Stimulated activated CD8-positive, alpha-beta memory T cell treated with anti-CD3 and anti-CD28 coated beads, Interleukin-2, amount 100 ng/mL, for 48 hours (primary cell): ENCODE measurements at places on chromosomes 6 and 20.

DNA sequence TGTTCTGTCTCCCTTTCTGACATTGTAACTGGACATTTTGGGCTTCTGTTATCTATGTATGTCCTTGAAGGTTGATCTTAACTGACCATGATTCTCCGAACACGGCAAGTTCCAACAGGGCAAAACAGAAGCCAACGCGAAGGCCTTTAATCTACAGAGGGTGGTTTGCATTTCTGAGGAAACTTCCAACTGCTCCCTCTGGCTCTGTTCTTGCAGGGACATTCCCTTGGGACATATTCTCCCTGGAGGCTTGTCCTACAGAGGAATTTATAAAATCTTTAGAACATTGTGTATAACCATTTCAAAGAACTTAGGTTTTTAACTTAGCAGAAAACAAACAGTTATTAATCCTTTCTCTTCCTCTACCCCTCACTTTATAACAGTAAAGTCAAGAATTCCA lies 189.0 kb upstream of the CDYL start:
- no peak for DNase-seq

GRCh38 chr20:47349365-47350180 lies 6.9 kb downstream of the ZMYND8 start:
- DNase-seq: no peak

DNA sequence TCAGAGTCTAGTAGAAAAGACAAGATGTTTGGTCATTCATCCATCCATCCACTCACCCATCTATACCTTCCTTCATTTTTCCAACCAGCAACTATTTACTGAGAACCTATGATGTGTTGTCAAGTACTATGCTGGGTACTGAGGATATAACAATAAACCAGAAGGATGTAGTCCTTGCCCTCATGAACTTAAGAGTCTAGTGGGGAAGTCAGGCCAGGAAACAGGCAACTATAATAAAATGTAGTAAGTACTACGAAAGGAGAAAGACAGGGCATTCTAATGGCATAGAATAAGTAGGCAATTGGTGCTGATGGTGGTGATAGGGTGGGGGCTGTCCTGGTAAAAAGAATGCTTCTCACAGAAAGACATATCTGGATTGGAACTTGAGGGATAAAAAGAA lies 245.7 kb downstream of the BTBD9 start:
- DNase-seq: no peak

DNA sequence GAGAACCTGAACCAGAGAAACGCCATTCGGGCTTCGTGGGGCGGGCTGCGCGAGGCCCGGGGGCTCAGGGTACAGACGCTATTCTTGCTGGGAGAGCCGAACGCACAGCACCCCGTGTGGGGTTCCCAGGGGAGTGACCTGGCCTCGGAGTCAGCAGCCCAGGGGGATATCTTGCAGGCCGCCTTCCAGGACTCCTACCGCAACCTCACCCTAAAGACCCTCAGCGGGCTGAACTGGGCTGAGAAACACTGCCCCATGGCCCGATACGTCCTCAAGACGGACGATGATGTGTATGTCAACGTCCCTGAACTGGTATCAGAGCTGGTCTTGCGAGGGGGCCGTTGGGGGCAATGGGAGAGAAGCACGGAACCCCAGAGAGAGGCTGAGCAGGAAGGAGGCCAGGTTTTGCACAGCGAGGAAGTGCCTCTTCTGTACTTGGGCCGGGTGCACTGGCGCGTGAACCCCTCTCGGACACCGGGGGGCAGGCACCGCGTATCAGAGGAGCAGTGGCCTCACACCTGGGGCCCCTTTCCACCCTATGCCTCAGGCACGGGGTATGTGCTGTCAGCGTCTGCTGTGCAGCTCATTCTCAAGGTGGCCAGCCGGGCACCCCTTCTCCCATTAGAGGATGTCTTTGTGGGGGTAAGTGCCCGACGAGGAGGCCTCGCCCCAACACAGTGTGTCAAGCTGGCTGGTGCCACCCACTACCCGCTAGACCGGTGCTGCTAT lies 904 bp downstream of the B3GALT4 start:
- peak; percentile 24 for DNase-seq

- DNase-seq: no peak
Measured at GRCh38 chr20:40488401-40488800, 200.6 kb downstream of the MAFB start.

GRCh38 chr6:148240861-148241477 lies 101.7 kb upstream of the SASH1 start:
- no peak for DNase-seq

GRCh38 chr20:31859998-31860380 lies 10.3 kb downstream of the DUSP15 start:
- DNase-seq: no peak

DNA sequence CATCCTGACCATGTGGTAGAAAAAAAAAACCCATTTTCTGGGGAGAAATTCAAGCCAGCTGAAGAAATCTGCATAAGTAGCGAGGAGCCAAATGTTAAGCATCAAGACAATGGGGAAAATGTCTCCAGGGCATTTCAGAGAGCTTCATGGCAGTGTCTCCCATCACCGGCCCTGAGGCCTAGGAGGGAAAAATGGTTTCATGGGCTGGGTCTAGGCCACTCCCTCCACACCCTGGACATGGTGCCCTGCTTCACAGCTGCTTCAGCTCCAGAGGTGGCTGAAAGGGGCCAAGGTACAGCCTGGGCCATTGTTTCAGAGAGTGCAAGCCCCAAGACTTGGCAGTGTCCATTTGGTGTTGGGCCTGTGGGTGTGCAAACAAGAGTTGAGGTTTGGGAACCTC lies 34.4 kb upstream of the B3GAT2 start:
- DNase-seq: no peak

GRCh38 chr20:1397710-1398109 lies 4.9 kb upstream of the FKBP1A start:
- no peak for DNase-seq

DNA sequence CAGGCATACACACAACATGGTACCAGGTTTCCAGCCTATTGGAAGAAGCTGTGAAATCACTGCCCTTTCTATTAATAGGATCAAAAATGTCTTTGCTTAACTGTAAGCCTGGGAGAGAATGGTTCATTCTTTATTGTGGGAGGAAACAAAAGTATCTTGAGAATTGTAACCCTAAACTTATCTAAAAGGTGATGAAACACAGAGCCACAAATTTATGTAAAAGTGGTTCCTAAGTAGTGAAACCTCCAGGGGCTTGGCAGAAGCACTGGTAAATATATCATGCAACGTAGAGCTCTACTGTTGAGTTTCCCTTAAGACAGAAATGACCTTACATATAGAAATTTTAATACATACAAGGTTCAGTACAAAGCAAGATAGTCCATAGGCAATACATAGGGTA lies 17.2 kb upstream of the NOX3 start:
- DNase-seq: no peak

GRCh38 chr20:4924032-4924431 lies 77.3 kb downstream of the SLC23A2 start:
- no peak for DNase-seq

DNA sequence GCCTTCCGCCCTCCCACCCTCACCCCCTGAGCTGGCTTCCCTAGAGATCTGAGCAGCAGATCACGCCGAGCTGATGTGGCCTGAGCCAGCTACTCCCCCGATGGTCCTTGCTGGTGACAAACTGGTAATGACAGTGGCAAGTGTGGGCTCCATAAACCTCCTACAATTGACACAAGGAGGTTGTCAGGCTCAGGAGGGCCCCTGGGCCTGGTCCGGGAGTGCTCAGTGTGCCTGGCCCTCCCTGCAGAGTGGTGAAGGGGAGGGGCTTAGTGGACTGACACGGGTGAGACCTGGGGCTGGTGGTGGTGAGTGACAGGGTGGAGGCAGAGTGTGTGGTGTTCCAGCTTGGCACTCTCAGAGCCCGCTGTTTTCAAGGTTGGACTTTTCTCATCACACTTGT lies 22.6 kb upstream of the MPC1 start:
- no peak for DNase-seq

- DNase-seq: no peak
Measured at GRCh38 chr20:6530779-6531315, 236.6 kb upstream of the BMP2 start.

DNA sequence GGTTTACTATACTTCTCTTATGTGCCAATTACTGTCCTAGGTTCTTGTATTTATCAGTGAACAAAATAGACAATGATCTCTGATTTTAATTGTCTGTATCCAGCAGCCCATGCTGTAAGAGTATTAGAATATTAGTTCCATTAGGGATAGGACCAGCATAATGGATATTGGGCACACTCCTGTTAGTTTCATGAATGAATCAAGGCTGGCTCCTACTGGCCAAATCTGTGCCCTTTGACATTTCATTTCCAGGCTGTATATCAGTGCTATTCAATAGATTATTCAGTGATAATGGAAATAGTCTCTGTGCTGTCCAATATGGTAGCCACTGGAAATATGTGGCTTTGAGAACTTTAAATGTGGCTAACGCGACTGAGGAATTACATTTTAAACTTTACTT lies 1007.9 kb upstream of the FLRT3 start:
- no peak for DNase-seq

DNA sequence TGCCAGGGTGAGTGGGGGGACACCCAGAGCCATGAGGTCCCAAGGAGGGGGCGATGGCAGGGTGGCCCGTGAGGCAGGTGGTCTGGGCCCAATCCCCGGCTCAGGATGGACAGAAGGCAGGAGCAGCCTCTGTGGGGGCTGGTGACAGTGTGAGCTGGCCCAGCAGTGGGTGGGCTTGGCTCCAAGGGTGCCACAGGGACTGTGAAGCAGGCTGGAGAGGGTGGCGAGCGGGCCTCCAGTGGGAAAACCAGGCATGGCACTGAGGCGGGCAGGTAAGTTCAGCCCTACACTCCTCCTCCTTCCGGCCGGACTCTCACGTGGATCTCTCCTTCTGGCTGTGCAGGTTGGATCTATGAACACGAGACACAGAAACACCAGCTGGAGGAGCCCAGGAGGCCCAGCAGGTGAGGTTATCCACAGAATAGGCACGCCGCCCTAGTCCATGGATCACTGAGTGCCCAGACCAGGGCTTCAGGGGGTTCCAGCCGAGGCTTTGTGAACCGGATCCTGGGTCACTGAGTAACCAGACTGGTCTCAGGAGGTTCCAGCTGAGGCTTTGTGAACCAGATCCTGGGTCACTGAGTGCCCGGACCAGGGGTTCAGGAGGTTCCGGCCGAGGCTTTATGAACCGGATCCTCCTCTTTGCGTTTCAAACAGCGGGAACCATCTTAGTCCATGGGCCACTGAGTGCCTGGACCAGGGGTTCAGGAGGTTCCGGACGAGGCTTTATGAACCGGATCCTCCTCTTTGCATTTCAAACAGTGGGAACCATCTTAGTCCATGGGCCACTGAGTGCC lies 76.4 kb upstream of the BHLHE23 start:
- DNase-seq: no peak

GRCh38 chr6:25692472-25692871 lies 40.5 kb downstream of the SCGN start:
- no peak for DNase-seq

- DNase-seq: no peak
Measured at GRCh38 chr6:63496361-63496804, 75.9 kb upstream of the LOC128125822 start.

DNA sequence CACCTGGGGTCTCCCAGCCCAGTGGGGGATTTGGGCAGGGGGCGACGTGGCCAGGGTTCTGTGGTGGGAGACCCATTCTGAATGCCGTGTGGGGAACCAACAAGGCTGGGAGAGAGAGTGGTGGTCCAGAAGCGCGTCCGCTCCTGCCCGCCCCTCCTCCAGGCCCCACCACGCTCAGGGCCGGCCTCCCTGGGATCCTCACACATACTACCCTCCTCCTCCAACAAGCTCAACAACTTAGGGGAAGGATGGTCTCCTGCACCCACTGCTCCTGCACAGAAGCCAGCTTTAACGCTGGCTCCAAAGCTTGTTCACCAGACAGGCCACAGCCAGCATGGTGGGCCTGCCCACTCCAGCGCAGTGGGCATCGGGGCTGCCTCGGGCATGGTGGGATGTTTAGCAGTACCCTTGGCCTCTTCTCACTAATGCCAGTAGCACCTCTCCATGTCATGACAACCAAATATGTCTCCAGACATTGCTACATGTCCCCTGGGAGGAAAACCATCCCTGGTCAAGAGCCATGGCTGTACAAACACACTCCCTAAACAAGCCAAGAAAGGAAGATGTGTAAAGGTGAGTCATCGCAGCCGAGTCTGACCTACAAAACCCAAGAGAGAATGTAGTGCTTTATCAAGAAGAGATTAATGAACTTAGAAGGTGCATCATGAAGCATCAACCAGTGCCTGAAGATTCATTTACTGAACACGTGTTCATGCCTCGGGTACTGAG lies 75.7 kb downstream of the BMP7 start:
- no peak for DNase-seq

GRCh38 chr20:56422076-56422823 lies 10.2 kb downstream of the CASS4 start:
- no peak for DNase-seq

DNA sequence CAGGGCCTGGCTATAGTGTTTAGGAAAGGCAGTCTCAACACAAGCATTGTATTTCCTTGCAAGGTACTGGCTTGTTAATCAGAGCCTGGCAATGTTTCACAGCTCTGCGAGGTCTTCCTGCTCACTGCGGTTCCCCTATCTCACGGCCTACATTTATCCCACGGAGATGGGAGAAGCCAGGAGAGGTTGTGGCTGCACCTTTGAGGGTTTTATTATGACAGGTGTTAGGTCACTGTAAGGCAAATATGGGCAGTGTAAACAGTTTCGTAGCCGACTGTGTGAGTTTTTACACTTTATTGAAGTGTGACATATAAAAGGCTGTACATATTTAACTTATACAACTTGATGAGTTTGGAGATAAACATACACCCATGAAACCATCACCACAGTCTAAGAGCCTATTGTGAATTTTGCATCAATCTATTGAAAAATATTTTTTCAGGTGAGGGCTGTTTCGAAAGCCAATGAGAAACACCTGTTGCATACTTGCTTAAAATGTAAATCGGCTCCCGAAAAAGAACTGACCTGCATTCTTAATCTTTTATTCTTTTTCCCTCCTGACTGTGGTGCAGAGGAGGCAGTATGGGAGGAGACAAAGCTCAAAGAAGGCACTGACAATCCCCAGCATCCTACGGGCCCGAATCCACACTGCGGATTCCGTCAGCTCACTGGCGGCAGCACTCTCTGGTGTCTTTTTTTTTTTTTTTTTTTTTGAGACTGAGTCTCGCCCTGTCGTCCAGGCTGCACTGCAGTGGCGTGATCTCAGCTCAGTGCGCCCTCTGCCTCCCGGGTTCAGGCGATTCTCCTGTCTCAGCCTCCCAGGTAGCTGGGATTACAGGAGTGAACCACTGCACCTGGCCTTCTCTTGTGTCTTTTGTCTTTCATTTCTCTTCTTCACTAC lies 7.5 kb upstream of the RBM38 start:
- DNase-seq: no peak

DNA sequence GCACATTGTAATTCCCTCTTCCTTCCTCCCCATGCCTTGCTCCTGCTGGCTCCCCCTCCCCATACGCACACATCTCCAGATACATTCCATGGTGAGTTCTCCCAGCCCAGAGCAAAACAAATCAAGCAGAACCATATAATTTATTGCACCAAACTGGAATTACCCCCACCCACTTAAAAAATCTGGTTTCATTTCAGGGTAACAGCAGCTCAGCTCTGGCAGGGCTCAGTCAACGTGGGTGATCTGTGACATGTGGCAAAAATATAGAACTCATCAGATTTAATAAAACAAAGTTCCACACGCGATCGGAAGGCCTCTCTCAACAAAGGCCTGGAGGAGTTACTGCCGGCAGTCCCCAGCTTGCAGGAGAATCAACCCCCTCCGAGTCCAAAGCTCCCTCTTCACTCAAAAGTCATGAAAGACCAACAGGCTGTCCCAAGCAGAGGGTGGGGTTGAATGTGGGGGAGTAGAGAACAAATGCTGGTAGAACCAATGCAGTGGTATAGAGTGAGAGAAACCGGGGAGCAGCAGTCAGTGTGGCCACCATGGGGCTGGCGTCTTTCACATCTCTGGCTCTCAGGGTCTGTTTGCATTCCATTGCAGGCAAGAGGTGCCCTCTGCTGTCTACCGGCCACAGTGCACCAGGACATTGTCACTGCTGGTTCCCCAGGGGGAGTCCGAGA lies 323.3 kb upstream of the NT5E start:
- peak; percentile 0 for DNase-seq
